ENCODE measurements at places on chromosomes 3 and 15.
A peak's percentile ranks its signal among the peaks of the same experiment; 100 is the strongest.

DNA sequence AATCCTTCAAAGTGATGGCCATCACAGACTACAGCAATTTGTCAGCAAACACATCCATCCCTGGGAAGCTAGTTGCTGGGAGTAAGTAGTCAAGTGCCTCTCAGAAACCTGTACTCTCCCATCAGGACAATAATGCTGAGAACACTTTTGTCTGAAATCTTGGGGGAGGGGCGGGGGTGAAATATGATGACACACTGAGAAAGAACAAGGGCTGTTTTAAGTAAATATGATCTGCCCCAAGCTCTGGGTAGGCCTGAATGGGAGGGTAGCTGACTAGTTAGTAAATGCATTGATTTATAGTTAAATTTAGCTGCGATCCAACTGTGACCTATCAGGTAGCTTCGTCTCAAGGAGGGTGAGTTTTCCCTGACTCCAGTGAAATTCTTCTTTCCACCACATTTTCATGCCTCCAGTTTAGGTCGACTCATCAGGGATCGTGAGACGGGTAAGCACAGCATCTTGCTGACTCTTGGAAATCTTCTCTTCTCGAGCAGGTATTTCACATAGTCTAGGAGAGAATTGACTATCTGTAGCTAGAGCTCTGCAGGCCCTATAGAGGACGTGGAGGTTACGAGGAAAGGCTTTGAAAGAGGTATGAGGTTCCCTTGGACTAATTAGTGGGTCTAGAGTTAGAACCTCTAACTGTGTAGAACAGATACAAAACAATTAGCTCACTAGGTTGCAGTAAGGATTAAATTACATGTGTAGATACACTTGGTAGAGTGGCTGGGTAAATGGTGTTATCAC lies 213.4 kb upstream of the SLC2A2 start:
- no peak for DNase-seq

DNA sequence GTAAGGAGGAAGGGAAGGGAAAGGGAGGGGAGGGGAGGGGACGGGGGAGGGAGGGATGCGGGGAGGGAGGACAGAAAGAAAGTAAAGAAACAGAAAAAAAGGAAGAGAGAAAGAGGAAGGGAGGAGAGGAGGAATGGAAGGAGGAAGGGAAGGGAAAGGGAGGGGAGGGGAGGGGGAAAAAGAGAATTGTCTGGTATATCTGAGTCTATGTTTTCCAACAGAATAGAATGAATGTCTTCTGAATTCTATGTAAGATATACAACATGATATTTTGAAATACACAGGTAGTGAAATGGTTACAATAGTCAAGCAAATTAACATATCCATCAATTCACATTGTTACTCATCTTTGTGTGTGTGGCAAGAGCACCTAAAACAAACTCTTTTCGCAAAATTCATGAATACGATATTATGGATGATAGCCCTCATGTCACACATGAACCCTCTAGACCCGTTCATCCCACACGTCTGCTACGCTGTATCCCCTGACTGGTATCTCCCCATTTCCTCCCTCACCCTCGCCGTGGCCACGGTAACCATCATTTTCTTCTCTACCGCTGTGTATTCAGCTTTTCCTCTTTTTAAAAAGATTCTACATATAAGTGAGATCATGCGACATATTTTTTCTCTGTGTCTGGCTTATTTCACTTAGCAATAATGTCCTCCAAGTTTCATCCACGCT lies 168.9 kb downstream of the XXYLT1 start:
- no peak for DNase-seq

GRCh38 chr3:110062716-110063115 lies 725.4 kb upstream of the DPPA4 start:
- no peak for DNase-seq

GRCh38 chr15:100772478-100772877 lies 107.2 kb upstream of the ALDH1A3 start:
- DNase-seq, result no peak

GRCh38 chr3:65888980-65889706 lies 149.6 kb downstream of the MAGI1 start:
- peak; percentile 22 for DNase-seq

GRCh38 chr3:129304146-129304961 lies 25.7 kb downstream of the HMCES start:
- DNase-seq, result no peak

- peak; percentile 3 for DNase-seq
These were observed 9.6 kb upstream of the CYP11A1 start for GRCh38 chr15:74376825-74377581.

DNA sequence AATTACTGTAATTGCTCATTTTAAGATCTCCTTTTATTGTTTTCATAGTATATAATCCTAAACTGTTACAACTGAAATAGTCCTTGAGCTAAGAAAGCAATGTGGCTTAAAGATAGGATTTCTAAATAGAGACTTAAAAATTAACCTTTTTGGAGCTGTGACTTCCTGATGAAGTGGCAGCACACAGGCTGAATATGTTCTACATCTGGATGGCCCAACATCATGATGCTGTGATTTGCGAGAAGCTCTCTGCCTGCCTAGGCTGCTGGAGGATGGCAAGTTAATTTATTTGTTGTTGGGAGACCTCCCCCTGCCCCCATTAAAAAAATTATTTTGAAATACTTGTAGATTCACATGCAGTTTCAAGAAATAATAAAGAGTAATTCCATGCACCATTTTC lies 134.5 kb downstream of the IGF1R start:
- DNase-seq, result no peak

GRCh38 chr3:52517796-52518722 lies 15.6 kb downstream of the NT5DC2 start:
- no peak for DNase-seq

- no peak for DNase-seq
These were observed 45.3 kb downstream of the TCF12 start for GRCh38 chr15:56963710-56964109.

- DNase-seq, result no peak
These were observed 2.2 kb upstream of the RASL12 start for GRCh38 chr15:65069779-65070546.

DNA sequence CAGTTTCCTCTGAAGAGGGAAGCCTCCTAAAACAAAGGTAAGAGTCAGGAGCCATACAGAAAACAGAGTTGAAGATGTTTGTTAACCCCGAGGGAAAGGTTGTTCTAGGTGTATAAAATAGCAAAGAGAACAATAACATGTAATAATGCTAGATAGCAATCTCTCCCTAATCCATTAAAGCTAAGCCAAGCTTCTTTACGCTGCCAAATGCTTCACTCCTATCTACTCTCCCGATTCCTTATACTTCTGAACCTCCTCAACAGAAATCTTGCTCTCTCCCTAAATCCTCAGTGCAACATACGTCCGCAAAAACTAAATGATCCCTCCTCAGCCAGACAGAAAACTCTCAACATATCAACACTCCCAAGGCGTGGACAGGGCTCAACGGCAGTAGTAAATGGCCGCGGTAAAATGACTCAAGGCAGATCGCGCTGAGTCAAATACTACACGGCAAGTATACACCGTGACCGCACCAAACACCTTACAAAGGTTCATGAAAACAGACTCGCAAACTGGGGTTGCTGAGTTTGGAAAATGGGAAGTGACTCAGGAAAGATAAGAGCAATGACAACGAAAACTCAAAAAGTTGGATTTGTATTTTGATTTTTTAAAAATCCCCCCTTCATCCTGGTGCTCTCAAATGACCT lies 682 bp downstream of the CLDND1 start:
- peak; percentile 40 for DNase-seq

DNA sequence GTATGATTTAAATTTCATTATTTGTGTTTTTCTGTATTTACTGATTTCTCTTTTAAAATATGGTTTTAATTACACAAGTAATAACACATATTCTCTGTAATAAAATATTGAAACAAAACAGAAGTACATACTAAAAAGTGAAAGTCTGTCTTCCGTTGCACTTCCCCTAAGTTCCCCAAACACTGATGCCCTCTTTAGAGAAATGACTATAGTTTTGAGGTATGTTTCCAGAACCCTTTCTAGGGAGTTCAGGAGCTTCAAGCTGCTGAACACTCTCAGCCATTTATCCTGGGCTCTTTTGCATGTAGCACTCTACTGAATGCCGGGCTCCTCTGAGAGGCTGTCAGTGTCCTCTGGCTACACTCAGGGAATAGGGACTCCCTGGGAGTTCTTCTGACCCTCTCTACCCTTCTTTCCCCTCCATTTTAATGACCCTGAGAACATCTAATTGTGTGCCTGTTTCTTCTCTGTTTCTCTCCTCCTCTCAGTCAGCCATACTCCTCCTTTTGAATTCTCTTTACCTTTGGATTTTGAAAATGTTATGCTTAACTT lies 60.4 kb upstream of the KCNAB1 start:
- no peak for DNase-seq

DNA sequence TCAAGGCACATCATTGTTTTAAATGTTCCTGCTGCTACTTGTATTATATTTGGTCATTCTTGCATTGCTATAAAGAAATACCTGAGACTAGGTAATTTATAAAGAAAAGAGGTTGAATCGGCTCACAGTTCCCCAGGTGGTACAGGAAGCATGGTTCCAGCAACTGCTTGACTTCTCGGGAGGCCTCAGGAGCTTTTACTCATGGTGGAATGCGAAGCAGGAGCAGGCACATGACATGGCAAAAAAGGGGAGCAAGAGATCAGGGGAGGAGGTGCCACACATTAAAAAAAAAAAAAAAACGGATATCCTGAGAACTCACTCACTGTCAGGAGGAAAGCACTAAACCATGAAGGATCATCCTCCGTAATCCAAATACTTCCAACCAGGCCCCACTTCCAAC lies 286.9 kb upstream of the PLSCR5 start:
- no peak for DNase-seq

- DNase-seq, result no peak
These were observed 28.9 kb downstream of the SEC22C start for GRCh38 chr3:42552830-42553229.

DNA sequence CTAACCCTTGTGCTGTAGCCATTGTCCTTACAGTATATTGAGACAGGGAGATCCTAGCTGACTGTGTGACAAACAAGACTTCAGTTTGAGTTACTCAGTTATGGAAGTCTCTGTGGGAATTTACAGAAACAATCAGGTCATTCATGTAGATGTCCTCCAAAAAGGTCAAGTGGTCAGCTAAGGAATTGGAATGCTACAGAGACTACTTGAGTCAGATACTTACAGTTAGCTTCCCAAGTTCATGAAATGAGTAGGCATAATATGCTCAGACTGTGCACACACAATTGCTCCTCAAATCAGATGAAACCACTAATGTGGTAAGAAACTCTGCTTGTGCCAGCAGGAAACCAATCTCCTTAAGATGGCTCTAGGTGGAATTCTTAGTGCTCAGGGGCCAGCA lies 985.7 kb downstream of the NSUN3 start:
- no peak for DNase-seq

DNA sequence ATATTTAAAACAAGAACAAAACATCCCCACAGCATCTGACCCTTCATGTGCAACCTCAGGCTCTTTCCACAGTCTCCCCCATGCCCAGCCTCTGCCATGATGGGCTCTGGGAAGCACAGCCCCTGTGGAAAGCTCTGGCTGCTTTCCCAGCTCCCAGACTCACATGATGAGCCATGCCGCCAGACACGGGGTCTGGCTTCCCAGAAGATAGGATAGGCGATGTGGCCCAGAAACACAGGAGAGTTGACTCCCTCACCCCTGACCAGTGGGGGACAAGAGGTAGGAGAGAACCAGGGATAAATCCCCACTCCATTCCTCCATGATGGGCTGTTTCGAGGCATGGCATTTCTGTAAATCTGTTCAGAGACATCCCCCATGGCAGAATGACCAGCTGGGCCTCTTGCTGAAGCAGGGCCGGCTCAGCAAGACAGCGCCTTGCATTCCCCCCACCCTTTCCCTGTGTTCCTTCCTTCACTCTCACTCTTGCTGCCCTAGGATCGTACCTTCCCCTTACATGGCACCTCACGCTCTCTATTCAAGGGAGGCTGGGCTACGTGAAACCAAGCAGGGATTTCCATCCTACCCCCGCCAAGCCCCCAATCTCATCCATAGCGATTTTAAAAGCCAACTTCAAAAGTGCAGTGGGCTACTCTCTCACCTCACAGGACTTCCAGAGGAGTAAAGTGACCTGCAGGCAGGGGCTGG lies 192.4 kb downstream of the ABHD5 start:
- DNase-seq, result no peak

- DNase-seq, result peak; percentile 25
These were observed 11.9 kb downstream of the RASA2 start for GRCh38 chr3:141498598-141499223.

GRCh38 chr3:41249318-41249717 lies 50.0 kb downstream of the CTNNB1 start:
- DNase-seq, result no peak

- no peak for DNase-seq
These were observed 183.6 kb upstream of the ATP11B start for GRCh38 chr3:182609575-182610156.
